CMK (cell line): ENCODE measurements at places on chromosomes 2 and 18.

GRCh38 chr2:29393676-29394075 lies 278.5 kb downstream of the CLIP4 start:
- DNase-seq, result no peak

- DNase-seq, result no peak
These were observed 576.0 kb downstream of the LRP1B start for GRCh38 chr2:141554810-141555209.

DNA sequence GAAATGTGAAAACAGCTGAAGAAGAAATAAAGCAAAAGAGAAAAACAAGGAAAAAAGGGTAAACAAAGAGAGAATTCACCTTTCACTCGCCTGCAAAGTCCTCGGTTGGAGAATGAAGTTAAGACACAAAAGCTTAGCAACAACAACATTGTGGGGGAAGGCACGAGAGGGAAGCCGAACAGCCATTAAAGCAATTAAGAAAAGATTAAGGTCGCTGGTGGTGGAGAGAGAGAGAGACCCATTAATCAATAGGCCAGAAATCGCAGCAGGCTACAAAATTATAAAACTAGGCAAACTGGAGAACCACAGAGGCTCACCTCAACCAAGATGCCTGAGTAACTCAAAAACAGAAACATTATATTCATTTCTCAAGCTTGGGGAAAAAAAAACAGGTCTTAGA lies 120.0 kb upstream of the SIX3 start:
- no peak for DNase-seq

GRCh38 chr2:112980537-112980936 lies 2.7 kb downstream of the IL36G start:
- DNase-seq, result no peak

DNA sequence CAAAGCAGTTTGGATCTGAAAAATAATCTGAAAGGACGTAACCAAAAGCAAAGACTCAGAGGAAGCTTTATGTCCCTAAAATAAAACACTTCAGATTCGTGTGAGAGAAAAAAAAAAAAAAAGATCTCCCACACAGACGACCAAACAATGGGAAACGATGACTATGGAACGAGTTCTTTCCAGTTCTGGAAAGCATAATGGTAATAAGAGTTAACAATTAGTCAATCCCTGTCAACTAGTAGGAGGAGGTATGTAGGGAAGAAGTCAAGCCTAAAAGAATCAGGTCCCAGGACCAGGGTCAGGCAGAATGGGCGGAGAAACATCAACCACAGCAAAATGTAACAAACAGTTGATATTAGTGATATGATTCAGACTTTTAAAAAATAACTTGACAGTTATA lies 170.3 kb upstream of the SETBP1 start:
- no peak for DNase-seq

- no peak for DNase-seq
These were observed 115.7 kb downstream of the MYCN start for GRCh38 chr2:16055848-16056580.

DNA sequence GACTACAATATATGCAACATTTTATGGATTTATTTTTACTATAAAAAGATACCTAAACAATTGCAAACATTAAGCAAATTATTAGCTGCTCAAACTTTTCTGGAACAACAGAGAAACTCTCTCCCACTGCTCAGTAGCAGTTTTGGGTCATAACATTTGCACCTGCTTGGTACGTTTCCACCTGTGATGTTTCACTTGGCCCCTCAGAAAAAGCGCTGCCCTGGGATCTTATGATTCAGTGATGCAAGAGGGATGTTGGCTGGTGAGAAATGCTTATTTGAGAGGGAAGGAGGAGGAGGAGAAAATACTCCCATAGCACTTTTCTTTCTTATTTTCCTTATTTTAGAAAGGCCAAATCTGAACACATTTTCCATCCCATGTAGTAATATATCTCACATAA lies 9.2 kb downstream of the IRS1 start:
- no peak for DNase-seq

GRCh38 chr2:10494351-10495066 lies 46.4 kb upstream of the ODC1 start:
- DNase-seq, result no peak

GRCh38 chr2:199710551-199710950 lies 140.4 kb downstream of the FTCDNL1 start:
- no peak for DNase-seq

GRCh38 chr2:218081063-218081462 lies 12.0 kb downstream of the RUFY4 start:
- DNase-seq, result no peak

DNA sequence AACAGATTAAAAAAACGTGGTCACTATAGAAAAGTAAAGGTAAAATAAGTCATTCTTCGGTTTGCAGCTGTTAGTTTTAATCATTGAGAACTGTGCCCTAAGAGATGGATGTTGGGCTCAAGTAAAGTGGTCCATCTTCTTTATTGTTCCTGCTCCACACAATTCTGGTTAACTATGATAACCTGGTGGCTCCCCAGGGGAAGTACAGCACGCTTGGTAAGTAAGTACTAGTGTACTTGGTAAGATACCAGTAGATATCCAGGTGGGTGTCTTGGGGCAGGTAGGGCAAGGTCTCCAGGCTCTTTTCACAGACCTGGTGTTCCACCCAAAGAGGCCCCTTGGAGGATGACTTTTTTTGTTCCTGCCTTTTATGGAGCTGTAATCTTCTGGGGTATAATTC lies 31.6 kb upstream of the DLX2 start:
- no peak for DNase-seq

- no peak for DNase-seq
These were observed 365.2 kb downstream of the ZNF521 start for GRCh38 chr18:24986666-24987302.

- DNase-seq, result no peak
These were observed 31.5 kb downstream of the LYPD1 start for GRCh38 chr2:132638313-132639040.

- DNase-seq, result no peak
These were observed 218.8 kb upstream of the PKDCC start for GRCh38 chr2:41829052-41829451.

DNA sequence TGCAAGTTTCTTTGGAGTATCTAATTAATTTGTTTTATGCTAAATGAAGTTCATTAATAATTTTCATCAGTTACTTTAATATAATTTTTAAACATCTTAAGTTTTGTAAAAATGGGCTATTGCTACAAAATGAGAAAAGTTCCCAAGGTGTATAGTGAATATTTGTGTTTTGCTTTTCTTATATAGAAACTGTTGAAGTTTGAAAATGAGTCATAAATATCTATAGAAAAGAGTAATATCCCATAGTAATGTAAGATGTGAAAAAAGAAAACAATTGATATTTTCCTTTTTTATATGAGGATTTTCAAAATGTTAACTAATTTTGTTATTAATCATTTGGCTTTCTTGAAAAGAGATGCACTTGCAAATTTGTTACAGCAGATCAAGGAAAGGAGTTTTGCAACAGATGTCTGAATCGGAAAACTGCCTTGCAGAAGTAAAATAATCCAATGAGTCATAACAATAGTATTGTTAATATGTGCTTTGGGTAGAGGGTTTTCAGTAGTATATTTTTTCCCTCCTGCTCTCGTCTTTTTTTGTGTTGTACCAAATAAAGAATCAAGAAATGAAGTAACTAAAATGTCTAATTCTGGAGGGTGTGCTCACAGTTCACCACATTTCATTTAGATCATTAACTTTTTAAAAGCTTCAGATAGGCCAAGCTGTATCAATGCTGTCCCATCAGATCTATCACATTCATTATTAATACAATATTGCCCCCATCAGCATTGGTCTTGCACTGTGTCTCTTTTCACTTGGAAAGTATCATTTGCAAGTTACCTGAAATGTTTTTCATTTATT lies 15.5 kb downstream of the DUSP19 start:
- DNase-seq, result no peak

DNA sequence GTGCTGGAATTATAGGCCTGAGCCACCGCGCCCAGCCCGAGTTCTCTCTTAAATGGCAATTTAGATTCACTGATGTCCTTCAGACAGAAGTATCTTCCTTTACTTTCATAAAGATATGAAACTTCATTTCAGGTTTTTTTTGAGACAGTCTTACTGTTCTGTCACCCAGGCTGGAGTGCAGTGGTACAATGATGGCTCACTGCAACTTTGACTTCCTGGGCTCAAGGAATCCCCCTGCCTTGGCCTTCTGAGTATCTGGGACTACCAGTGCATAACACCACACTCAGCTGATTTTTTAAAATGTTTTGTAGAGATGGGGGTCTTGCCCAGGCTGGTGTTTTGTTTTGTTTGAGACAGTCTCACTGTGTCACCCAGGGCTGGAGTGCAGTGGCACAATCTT lies 13.2 kb downstream of the ITGB1BP1 start:
- DNase-seq, result no peak

GRCh38 chr2:57207191-57207590 lies 839.4 kb upstream of the VRK2 start:
- DNase-seq, result no peak

DNA sequence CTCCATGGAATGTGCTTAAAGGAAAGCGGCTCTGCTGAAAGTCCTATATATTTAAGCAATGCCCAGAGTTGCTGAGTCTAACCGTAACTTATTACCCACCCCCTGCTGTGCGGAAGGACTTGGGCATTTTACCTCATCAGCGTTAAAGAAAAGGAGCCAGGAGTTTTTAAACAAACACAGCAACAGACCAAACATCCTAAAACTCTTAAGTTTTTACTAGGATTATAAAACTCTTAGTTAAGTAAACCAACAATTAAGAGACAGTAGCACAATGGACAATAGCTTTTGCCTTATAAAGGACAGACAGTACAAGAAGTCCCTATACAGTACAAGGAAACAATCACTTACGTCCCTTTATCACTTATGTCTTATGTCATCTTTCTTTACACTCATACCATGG lies 90.2 kb downstream of the ZNF521 start:
- DNase-seq, result no peak

DNA sequence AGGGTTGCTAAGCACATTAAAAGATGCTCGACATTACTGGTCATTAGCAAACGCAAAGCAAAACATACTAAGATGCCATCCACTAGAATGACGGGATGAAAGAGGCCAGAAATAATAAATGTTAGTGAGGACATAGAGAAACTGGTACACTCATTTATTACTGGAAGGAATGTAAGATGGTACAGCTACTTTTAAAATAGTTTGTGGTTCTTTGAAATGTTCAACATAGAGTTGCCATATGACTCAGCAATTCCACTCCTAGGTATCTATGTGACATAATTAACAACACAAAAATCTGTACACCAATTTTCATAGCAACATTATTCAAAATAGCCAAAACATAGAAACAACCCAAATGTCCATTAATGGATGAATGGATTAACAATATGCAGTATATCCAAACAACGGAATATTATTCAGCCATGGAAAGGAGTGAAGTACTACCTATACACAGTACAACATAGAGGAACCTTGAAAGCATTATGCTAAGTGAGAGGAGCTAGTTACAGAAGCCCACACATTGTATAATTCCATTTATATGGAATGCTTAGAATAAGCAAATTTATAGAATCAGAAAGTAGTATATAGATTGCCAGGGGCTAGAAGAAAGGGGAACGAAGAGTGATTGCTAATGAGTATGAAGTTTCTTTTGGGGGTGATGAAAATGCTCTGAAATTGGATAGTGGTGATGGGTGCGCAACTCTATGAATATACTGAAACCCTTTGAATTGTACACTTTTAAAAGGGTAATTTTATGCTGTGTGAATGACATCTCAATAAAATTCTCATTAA lies 61.9 kb upstream of the IL1R1 start:
- no peak for DNase-seq

DNA sequence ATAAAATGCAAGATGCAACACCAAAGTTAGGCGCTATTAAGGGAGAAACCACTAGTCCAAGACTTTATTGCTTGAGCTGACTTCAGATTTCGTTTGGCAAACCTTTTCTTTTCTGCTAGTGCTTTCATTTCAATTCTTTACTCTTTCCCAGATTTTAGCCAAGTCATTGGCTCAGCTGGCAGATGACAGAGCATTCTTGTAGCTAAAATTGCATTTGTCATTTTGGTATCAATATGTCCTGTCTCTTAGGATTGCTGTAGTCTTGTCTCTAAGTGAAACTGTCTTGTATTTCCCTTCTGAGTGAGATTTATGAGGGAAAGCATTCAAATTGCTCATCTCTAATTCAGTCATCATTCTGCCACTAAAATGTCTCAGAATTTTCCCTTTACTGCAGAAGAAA lies 335.1 kb downstream of the METTL4 start:
- DNase-seq, result no peak

DNA sequence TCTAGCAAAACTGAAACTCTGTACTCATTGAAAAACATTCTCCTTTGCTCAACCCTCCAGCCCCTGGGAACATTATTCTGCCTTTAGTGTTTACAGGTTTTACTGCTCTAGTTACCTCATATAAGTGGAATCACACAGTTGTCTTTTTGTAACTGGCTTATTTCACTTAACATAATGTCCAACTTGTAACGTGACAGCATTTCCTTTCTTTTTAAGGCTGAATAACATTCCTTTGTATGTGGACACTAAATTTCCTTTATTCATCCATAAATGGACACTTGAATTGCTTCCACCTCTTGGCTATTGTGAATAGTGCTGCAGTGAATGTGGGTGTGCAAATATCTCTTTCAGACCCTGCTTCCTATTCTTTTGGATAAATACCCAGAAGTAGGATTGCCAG lies 144.9 kb downstream of the ACTR3 start:
- no peak for DNase-seq

DNA sequence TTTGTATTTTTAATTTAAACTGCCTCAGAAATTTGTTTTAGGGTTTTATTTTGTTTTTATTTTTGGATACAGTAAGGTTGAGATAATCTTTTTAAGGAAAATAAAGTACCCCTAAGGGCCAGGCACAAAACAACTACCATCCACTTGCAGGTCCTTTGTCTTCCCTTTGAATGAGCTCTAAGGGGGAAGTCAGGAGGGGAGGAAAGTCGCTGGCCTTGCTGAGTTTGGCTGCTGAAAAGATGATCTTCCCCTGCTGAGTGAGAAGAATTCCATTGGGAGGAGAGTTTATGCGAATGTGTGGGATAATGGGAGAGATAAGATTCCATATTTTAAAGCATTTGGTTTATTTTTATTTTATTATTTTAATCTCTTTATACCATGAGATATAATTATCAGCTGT lies 100.7 kb downstream of the ARHGAP15 start:
- DNase-seq, result no peak

GRCh38 chr2:151071382-151071781 lies 190.3 kb downstream of the RBM43 start:
- no peak for DNase-seq
